Hematopoietic multipotent progenitor cell treated with erythropoietin and hydrocortisone succinate and interleukin-3 and kit ligand, for 17 days (in vitro differentiated cells): ENCODE measurements at places on chromosomes 2 and 18.

DNA sequence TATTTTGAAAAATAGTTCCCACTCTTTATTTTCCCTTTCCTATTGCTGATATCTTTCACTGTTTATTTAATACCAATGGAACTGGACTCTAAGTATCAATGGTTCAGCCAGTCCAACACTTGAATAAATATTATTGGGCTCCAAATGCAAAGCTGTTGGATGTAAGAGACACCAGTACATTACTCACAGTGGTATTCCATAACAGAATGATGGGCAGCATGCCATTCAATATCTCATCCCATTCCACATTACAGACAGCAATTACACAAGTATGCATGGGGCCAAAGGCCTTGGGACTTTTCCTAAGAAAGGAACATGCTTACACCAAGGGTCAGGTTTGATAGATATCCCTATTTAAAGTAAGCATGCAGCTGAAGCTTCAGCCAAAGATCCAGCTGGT, 231.9 kb downstream of the RND3 start:
- no peak for DNase-seq

GRCh38 chr2:65435625-65436168, 3.3 kb upstream of the SPRED2 start:
- no peak for DNase-seq

DNA sequence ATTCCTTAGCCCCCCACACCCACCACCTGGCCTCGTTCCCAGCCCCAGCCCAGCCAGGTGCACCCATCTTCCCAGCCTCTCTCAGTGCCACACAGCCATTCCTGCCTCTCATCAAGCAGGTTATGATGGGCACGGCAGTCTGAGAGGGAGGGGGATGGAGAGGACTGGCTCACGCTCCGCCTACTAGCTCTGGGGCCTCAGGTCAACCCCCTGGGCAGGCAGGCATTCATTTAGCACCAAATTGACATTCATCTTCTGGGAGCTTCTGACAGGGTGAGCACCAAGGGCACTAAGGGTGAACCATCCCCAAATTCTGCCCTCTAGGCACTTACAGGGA, 66.2 kb upstream of the FOSL2 start:
- no peak for DNase-seq

GRCh38 chr2:229910832-229911412, 10.9 kb downstream of the TRIP12 start:
- DNase-seq, result peak; percentile 54

- DNase-seq, result no peak
Measured at GRCh38 chr2:236176951-236177350, 8.8 kb upstream of the GBX2 start.

- no peak for DNase-seq
Measured at GRCh38 chr18:77220726-77221125, 28.9 kb upstream of the GALR1 start.

GRCh38 chr2:7701791-7702190, 784.6 kb downstream of the RNF144A start:
- DNase-seq, result no peak

- no peak for DNase-seq
Measured at GRCh38 chr2:1671916-1672315, 72.4 kb downstream of the PXDN start.
